ENCODE measurements at places on chromosomes 2 and 18.
A peak's percentile ranks its signal among the peaks of the same experiment; 100 is the strongest.

GRCh38 chr18:46562674-46563192 is 94.3 kb downstream of the LOXHD1 start:
- DNase-seq: no peak

DNA sequence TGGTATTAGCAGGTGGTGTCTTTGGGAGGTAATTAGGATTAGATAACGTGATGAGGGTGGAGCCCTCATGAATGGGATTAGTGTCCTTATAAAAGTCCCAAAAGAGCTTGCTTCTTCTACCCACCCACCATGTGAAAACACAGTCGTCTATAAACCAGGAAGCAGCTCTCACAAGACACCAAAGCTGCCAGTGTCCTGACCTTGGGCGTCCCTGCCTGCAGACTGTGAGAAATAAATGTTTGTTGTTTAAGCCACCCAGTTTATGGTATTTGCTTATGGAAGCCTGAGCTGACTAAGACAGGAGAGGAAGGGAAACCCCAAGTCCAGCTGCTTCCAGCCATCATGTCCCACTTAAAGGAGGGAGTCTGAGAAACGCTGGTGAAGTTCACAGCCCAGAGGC is 13.6 kb downstream of the ADI1 start:
- DNase-seq: no peak

GRCh38 chr2:75464348-75464946 is 96.3 kb downstream of the EVA1A start:
- no peak for DNase-seq

GRCh38 chr2:117308861-117309770 is 505.4 kb upstream of the DDX18 start:
- DNase-seq: no peak

- no peak for DNase-seq
These were observed 20.5 kb upstream of the GNAL start for GRCh38 chr18:11668441-11669169.

DNA sequence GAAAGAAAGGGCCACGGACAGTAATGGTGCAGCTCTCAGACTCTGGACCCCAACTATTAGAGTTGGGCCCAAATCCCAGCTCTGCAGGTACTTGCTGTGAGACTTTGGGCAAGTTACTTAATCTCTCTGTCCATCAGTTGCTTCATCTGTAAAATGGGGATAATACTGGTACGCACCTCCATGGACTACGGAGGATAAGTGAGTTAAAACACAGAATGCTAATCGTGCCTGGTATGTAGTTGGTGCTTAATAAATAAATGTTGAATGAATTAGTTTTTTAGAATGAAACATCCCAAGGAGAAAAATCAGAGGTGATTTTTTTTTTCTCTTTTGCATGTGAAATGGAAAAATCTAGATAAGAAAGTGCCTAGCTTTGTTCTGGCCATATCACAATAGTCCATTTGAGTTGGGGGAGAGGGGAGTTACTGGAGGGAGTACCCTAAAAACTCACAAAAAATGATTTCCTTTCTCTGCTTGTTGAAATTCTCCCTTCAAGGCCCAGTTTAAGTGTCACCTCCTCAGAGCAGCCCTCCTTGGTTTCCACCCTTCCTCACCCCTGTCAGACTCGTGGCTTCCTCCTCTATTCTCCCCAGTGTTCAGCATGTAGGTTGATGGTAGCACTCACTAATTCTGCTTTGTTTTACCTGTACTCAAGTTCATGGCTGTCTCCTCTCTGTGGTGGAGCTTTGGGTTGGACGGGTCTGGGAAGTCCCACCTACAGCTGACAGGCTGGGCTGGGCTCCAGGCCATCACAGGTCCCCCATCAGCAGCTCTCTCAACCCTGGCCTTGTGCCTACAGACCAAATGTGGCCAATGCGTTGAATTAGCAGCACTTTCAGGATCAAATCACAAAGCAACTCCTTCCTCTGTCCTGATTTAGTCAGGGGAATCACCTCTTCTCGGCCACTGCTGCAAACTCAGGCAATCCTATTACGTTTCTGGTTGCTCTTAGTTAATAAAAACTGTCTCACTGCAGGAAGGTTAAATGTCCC is 92.8 kb upstream of the TAF1B start:
- DNase-seq: no peak

- no peak for DNase-seq
These were observed 58.1 kb upstream of the TMEM182 start for GRCh38 chr2:102703748-102704147.

- DNase-seq: peak; percentile 30
These were observed 718.8 kb downstream of the DPP10 start for GRCh38 chr2:115161081-115161770.

DNA sequence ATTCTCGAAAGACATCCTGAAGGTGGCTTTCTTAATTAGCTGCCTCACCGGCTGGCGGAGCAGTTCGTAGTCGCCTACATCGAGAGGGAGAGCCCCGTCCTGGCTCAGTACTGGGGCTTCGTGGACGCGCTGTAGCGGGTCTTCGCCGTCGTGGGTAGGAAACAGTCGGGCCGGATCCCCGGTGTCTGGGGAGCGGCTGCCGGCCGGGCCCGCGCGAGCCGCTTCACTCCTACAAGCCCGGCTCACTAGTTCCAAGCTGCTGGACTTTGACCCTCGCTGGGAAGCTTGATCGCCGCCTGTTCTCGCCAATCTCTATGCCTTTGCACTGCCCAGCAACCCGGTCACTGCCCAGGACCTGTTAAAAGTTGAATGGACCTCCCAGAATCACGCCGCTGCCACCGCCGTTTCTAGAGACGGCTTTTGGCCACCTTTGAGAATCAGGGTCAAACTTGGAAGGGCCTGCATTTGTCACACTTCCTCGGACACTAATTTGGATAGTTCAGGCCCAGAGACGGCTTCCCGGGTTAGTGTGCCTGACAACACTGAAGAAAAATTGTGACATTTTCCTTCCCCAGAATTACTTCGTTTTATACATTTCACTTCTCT is 41.4 kb upstream of the AKAIN1 start:
- DNase-seq: peak; percentile 38

DNA sequence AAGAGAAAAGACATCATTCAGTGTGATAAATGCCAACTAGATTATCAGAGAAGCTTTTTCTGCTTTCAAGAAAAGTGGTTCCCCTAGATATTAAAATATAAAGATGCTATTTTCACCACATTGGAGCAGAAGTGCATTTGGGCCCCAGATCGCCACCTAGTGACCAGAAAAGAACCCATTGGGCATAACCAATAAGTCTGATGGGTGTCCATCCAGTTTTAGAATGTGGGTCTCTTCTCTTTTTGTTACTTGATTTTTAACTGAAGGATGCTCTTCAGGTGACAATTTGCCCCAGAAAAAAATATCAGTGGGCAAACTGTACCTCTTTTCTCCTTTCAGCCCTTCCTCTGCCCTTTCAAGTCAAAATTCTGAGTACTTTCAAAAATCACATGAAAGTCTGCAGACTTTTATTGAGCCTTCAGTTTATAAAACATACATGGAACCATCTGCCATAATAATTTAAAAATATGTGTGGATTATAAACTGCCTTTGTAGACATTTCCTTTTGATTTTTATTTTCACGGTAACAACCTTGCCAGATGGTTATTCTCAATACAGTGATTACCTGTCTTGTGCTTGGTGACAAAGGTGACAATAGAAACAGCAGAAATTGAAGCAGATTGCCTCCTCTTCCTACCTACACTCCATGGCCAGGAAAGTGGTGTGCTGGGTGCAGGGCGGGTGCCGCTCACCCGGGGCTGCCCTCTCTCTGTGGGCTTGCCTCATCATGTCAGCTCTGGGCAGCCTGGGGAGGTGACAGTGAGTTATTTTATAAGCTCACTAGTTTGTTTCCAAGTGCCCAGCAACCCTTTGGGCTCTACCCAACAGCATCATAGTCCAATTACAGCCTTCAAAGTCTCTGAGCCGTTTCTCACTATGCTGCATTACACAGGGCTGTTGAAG is 124.5 kb downstream of the DCDC2C start:
- no peak for DNase-seq

GRCh38 chr18:75697493-75697892 is 270.0 kb upstream of the SMIM21 start:
- no peak for DNase-seq

DNA sequence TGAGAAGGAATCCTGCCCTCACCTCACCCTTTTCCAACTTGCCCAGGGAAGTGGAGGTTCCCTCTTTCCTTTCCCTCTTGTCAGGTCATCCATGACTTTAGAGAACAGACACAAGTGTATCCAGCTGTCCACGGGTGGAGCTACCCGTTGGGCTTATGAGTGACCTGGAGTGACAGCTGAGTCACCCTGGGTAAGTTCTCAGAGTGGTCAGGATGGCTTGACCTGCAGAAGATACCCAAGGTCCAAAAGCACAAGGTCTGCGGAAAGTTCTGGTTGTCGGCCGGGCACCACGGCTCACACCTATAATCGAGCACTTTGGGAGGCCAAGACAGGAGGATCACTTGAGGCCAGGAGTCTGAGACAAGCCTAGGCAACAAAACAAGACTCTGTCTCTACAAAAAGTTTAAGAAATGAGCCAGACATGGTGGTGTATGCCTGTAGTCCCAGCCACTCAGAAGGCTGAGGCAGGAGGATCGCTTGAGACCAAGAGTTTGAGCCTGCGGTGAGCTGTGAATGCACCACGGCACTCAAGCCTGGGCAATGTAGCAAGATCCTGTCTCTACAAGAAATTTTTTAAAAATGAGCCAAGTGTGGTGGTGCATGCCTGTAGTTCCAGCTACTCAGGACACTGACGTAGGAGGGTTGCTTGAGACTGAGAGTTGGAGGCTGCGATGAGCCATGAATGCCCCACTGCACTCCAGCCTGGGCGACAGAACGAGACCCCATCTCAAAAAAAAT is 14.0 kb upstream of the CNDP1 start:
- DNase-seq: peak; percentile 1

- no peak for DNase-seq
These were observed 61.8 kb upstream of the ACAA2 start for GRCh38 chr18:49875155-49875554.

GRCh38 chr2:43219383-43220228 is 6.8 kb downstream of the ZFP36L2 start:
- DNase-seq: peak; percentile 89

DNA sequence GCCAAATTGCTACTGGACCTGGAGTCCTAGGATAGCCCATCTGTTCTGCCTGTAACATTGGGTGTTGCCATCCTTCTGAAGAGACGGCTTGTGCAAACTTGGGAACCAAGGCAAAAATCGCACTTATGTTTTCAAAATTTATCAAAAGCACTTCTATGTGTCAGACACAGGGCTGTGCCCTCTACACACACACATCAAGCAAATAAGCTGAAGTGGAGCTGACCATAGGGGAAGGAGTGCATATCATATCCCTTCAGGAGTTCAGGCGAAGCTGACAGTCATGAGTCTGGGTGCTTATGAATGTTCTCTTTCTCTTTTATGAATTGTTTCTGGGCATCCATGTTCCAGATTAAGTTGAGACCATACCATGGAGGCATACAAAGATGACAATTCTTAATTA is 247.9 kb downstream of the CYRIA start:
- DNase-seq: no peak

DNA sequence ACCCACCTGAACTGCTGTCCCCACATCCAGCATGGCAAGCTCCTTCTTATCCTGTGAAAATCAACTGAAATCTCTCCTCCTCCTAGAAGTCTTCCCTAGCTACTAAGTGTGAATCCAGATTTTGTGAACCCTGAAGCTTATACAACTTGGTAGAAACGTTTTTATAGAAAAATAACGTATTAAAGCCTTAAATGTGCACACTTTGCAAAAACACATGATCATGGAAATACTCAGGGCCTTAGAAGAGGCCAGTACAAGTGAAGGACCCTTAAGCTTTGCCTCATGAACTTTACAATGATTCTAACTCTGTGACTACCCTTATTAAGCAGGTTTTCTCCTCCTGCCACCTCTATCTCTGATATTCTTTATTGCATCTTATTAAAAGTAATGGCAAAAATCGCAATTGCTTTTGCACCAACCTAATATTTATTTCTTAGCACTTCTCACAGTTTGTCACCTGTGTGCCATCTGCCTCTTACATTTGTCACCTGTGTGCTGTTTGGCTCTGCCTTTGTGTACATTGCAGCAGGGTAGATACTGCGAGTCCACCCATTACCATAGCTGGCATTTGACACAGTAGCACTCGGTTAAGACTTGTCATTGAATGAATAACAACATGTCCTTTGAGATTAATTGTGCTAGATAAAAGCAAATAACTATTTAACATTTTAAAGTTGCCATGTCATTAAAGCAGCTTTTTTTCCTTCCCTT is 42.2 kb downstream of the FRZB start:
- DNase-seq: no peak

DNA sequence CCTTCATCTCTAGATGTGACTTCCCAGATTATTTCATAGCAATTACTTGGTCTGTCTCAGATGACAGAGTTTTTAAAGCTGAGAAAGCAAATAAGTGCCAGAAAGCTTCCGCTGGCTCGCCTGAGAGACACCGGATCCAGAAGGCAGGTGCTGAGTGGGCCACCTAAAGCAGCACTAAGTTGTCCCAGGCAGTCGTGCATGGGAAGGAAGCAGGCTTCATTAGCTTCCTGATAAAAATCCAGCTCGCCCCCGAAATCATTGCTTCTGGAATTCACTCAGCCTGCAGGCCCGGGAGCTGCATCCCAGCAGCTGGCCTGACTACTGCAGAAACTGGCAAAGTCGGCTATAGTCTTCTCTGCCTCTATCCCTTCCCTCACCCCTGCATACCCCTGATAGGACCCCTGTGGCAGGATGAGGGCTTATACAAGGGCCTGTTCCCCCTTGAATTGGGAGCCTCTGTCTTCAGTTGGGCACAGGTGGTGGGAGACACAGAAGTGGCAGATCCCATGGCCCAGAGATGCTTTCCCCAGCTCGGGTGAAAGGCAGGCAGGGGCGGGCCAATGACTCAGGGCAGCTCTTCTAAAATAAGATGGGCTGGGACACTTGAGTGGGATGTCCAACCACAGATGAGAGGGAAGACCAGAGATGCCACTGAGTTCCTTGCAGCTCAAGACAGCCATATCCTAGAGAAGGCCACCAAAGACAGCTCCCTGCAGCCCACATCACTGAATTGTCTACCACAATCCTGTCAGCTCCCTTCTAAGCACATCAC is 262.4 kb upstream of the PKDCC start:
- DNase-seq: no peak

- DNase-seq: no peak
These were observed 100.5 kb downstream of the TACR1 start for GRCh38 chr2:75098856-75099255.

GRCh38 chr2:8985561-8986326 is 17.7 kb downstream of the MBOAT2 start:
- no peak for DNase-seq

- DNase-seq: no peak
These were observed 168.5 kb upstream of the SLC39A10 start for GRCh38 chr2:195488567-195488966.

GRCh38 chr2:80363330-80363729 is 58.8 kb upstream of the LRRTM1 start:
- DNase-seq: no peak

All from femur (tissue), 1 donor.